Inflammatory macrophage (primary cell): ENCODE measurements at places on chromosomes 4 and X.

DNA sequence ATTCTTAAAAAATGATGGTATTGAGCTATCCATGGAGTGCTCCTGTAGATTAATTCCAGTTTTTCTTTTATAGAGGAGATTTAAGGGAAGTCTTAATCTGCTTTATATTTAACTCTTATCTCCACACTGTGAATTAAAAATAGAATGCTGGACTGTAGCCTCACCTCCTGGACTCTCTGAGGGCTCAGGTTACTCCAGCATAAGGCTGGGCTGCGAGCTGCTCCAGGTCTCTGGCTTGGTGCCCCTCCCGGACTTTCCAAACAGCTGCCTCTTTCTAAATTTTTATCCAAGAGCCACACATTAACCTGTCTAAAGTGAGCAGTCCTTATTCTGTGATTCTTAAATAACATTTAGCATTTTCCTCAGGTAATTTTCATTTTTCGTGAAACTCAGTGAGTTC, 218.7 kb upstream of the JADE1 start:
- DNase-seq: no peak

GRCh38 chr4:111959222-111959621, 186.0 kb upstream of the FAM241A start:
- peak; percentile 22 for DNase-seq

DNA sequence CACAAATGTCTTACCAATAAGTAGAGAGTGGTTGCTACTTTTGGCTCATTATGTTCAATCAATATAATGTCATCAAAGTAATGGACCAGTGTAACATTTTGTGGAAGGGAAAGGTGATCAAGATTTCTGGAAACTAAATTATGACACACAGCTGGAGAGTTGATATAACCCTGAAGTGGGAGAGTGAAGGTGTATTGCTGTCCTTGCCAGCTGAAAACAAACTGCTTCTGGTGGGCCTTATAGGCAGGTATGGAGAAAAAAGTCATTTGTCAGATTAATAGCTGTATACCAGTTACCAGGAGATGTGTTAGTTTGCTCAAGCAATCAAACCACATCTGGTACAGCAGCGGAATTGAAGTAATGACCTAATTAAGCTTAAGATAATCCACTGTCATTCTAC, 17.3 kb upstream of the GUCY1B1 start:
- no peak for DNase-seq

GRCh38 chr4:87251106-87251505, 30.7 kb upstream of the KLHL8 start:
- DNase-seq: no peak

DNA sequence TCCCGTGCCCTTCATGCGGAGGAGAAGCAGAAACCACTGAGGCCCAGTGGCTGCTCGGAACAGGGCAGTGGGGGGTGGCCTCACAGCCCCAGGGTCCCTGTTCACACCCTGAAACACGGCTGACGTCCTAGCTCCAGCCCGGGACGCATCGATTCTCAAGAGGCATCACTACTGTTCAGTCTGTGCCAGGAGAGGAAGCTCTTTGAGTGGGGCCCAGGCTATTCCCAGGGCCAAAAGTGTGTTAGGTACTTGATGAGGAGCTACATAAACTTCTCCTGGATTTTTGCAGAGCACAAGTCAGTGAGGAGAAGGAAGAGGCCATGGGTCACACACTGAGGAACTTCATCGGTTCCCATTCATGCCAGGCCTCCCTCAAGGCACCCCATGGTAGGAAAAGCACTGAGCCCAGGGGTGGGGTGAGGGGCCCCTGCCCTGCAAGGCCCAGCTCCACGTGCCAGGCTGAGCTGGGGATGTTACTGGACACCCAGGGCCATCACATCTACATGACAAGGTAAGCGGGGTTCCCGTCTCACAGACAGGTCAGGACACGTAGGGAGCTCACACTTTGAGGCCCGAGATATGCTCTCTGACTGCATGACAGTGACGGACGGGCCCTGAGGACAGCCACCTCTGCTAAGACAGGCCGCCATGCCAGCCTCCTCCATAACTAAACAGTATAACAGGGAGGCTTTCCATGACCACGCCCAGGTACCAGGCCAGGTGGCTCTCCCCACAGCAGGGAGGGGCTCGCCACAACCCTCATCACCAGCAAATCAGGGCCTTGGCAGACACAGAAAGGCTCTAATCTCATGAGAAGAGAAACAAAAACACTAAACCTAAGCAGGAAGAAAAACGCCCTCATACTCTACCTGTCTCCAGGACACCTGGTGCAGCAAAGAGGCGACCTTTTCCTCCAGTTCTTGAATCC, 12.4 kb downstream of the TNIP2 start:
- no peak for DNase-seq

DNA sequence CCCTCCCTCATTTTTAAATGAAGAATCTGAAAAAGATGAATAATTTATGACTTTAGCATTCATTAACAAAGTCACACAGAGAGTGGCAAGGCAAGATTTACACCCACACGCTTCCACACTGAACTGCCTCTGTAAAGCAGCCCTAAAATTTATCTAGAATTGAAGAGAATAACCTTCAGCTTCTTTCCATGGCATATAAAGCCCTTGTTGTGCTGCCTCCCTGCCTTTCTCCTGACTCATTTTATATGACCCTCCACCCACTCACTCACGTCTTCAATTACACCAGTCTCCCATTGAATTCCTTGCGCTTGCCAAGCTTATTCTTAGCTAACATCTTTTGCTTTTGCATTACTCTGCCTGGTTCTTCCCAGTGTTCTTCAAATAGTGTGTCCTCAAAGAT, 2649.3 kb downstream of the PCDH7 start:
- DNase-seq: no peak

- no peak for DNase-seq
Observed at GRCh38 chrX:15207994-15208393, 61.9 kb downstream of the ASB9 start.

DNA sequence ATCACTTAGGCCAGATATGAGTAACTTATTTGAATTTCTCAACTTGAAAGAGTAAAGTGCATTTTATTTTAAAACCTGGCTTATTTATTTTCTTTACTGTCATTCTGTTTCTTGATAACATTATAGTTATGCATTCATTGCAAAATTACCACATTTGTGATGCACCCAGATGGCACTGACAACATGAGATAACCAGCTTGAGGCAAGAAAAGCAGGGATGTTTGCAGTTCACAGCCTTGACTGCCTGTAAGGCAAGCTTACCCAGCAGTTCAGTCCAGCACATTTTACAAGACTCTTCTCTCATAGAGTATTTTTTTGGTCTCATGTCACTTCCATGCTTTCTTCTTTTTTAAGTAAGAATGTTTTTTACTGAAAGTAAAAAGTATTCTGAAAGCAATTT, 25.3 kb upstream of the EPGN start:
- no peak for DNase-seq

DNA sequence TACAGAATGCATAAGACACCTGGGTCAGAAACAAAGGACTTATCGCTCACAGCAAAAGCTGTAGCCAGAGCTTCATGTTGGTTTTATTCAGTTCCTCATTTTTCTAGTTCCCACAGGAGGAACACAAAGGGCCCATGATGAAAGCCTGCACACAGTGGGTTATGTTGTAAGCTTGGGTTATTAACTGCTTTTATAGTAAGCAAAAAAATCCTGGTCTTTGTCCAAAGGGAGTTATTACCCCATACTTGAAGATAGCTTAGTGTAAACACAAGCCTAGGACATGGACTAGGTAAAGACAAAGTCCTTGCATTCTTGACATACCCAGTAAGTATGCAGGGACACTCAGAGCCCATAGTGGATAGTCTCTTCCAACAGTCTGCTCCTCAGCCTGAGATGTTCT, 11.7 kb downstream of the BBS12 start:
- DNase-seq: peak; percentile 91

DNA sequence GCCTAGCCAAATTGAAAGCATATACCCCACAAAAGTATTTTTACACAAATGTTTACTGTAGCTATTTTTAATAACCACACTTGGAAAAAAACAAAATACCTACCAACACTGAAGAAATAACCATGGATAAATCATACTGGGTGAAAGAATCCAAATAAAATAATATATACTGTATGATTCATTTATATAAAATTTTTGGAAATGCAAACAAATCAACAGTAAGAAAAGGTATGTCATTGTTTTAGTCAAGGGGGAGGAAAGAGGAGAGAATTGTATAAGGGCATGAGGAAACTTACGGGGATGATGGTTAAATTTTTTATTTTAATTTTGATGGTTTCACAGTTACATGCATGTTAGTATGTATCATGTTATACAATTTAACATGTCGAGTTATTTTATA, 557.8 kb downstream of the TECRL start:
- no peak for DNase-seq

DNA sequence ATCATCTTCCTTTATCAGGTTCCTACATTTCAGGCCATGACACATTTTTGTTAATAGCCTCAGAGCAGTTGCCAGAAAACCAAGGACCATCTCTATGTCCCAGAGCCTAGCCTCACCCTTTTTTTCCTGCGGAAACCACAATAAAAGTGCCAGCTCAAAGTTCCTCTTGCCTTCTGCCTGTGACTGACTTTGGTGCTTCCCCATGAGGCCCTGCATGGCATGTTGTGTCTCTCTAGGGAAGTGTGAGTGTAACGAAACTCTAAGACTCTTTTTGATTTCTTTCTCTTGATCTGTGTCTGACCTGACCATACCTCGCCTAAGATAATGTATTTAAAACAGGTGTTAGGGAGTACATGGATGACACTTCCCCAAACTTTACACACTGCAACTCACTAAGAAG, 642.3 kb upstream of the BOD1L1 start:
- peak; percentile 73 for DNase-seq

GRCh38 chrX:124441971-124442590, 95.7 kb downstream of the SH2D1A start:
- no peak for DNase-seq

DNA sequence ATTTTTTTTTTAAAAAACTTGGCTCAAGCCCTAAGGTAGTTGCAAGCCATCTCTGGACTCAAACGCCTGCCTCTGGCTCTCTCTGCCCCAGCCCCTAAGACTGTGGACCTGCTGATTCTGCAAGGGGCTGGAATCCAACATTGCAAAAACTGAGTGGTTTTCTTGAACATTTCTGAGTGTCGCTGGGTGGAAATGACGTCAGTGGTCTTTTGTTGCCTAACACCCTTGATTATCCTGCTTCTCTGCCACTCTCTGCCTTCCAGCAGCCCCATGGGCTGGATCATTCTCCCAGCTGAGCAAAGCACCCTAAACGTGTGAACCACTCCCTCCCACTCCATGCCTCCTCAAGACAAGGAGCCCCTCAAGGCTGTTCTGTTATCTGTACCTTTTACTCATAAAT, 16.6 kb downstream of the BST1 start:
- DNase-seq: peak; percentile 57

DNA sequence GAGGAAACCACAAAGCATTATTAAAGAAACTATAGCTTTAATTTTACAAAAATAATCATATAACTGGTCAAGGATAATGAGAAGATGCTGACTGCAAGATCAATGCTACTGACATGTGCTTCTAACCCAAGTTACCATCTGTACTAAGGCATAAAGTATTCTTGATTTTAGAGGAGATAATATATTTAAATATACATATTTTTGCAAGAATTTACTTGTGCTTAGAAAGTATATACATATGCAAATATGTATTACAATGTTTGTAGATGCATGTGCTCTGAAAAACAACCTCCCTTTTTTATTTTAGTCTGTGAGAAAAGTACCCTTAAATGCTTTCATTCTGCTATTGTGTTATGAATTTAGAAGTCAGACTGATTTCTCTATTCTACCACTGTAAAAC, 740.7 kb upstream of the SLIT2 start:
- no peak for DNase-seq

GRCh38 chr4:151153585-151153984, 54.2 kb downstream of the RPS3A start:
- DNase-seq: peak; percentile 7

- DNase-seq: no peak
Observed at GRCh38 chr4:167688660-167689142, 403.6 kb upstream of the ANXA10 start.

DNA sequence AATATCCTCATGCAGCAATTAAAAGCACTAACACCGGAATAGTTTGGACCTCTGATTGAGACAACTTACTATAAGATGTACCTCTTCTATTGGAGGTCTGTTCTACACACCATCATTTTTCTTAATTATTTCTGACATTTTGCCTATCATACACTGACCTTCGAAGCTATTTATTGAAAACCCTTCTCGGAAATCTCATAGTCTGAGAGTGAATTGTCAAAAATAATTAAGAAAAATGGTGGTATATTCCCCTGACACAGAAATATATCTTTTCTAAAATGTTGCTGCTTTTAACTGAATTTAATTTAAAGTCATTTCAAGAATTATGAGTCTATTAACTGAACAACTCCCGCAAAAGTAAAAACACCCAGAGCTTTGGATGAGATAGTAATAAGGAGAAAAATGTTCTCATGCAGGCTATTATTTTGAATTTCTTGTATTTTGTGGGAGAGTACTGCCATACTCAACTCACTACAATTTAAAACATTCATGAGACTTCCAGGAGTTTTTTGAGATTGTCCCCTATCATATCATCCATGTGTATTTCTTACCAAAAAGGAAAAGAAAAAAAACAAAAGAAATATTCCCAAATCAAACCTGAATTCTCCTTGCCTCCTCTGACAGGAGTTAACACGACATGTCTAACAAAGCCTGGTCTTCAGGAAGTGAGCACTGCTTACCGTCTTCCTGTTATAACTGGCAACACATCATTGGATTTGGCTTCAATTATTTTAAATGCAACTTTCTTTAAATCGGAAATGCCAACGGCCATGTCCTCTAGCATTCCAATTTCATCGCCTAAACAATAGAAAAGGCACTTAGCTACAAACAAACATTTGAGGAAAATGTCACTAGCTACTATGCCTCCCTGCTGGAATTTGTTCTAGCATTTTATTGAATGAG, 485.3 kb downstream of the IL15 start:
- no peak for DNase-seq
